ENCODE measurements at places on chromosomes 5 and 9. TPM values are rescaled to one million over a fixed set of nuclear protein-coding genes. Genes with fewer than 3 reads are reported as not detected.

PCDHB9 gene
- polyA plus RNA-seq = 4.9 TPM

SKP2 gene
- 26.7 TPM for polyA plus RNA-seq

ROPN1L gene
- 4.3 TPM for polyA plus RNA-seq

FCN1 gene
- polyA plus RNA-seq = not detected

SLC31A2 gene
- polyA plus RNA-seq = 8.4 TPM

SPACA9 gene
- 4.6 TPM for polyA plus RNA-seq

STK10 gene
- 1.8 TPM for polyA plus RNA-seq

SMAD5 gene
- polyA plus RNA-seq = 26.3 TPM

BNC2 gene
- 1.2 TPM for polyA plus RNA-seq

LAMC3 gene
- polyA plus RNA-seq = 0.04 TPM

PRR16 gene
- polyA plus RNA-seq = 1.7 TPM

PTGER4 gene
- polyA plus RNA-seq = 12.0 TPM

AGTPBP1 gene
- 90.7 TPM for polyA plus RNA-seq

ODF2 gene
- 39.3 TPM for polyA plus RNA-seq

Measured in neural cell (in vitro differentiated cells).